ENCODE measurements at places on chromosomes 16 and 17. TPM values are rescaled to one million over a fixed set of nuclear protein-coding genes. Genes with fewer than 3 reads are reported as not detected.

The KRTAP1-1 gene
- not detected for total RNA-seq

GRCh38 chr16:11976850-11977375 lies 379 bp downstream of the SNX29 start:
- no peak for DNase-seq

DNA sequence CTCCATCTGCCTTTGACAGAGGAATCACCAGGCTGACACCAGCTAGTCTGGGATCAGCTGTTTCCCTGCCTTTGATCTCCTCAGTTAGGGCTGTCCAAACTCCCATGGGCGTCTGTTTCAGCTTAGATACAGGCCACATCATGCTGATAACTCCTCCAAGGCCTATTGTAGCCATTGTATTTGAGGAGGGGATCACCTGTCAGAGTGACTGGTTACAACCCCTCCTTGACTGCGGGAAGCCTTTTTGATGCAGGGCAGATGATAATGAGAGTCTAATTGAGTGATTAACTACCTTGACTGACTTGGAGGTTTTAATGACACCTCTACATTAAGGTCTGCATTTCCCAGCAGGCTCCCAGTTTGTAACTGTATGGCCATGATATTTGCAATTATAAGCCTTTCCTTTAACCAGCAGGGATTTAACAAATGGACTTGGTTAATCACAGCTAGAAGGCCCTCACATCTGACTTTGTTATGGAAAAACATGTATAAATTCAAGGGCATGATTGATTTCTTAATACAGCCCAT lies 863.5 kb downstream of the KCNJ2 start:
- peak; percentile 10 for DNase-seq

- DNase-seq, result no peak
These were observed 2.1 kb downstream of the FMNL1 start for GRCh38 chr17:45223539-45224528.

DNA sequence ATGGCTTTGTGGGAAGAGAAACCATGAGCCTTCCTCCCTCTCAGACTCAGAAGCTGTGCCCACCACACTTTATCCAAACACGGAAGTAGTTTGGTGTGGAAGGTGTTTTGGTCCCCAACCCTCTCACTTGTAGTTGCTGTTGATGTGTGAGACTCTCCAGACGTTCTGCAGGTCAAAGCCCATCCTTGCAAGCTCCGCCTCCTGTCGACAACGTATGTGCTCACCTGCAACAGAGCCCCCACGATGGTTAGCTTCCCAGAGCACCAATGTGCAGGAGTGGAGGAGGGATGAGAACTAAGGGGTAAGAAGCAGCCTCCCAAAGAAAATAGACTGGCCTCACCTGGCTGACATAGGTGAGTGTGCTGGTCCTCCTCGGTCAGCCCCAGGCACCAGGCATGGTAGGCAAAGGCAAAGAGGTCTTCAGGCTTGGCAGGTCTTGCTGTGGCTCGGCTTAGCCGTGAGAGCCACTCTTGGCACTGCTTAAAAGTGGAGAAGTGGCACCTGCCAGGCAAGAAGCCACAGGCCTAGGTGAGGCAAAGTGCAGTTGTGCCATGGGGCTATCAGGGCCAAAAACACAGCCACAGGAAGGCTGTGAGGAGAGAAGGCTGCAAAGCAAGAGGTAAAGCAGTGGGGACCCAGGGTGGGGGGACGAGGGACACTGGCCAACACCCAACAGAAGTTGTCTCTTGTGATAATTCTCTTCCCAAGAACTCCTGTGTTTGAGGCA lies 5.9 kb downstream of the MTMR4 start:
- no peak for DNase-seq

- DNase-seq, result no peak
These were observed 169.2 kb downstream of the MRTFB start for GRCh38 chr16:14240219-14240843.

DNA sequence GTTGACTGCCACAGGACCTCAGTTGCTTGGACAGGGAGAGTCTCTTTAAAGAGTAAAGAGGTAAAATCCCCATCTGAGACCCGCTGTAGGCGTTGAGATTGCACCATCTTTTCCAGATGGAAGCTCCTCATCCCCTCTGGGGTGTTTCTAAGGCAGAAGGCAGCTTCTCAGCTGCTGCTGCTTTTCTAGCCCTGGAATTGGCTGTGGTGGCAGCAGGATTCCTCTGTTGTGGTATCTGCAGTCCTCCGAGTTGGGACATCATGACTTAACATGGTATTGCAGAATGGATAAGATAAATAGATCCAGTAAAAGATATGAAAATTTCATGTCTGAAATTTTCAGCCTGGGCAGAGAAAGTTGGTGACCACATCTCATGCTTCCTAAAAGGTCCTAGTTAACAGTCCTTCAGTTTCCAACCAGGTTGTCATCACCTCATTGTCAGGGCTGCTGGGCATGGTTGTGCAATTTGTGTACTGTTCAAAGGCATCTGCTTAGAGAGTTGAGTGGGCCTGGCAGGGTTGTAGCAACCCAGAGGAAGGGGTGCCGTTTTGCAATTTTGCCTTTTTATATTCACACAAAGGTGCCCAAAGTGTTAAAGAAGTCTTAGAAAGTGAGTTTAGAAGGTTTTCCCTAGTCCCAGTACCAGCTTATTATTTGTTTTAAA lies 150.4 kb downstream of the SPECC1 start:
- DNase-seq, result no peak

The SOX15 gene
- total RNA-seq, result 0.84 TPM

The MEIOB gene
- total RNA-seq, result not detected

The TRAPPC2L gene
- 95.1 TPM for total RNA-seq

The WNK4 gene
- total RNA-seq, result 0.73 TPM

- DNase-seq, result no peak
These were observed 4.5 kb upstream of the ITGAX start for GRCh38 chr16:31350275-31351005.

DNA sequence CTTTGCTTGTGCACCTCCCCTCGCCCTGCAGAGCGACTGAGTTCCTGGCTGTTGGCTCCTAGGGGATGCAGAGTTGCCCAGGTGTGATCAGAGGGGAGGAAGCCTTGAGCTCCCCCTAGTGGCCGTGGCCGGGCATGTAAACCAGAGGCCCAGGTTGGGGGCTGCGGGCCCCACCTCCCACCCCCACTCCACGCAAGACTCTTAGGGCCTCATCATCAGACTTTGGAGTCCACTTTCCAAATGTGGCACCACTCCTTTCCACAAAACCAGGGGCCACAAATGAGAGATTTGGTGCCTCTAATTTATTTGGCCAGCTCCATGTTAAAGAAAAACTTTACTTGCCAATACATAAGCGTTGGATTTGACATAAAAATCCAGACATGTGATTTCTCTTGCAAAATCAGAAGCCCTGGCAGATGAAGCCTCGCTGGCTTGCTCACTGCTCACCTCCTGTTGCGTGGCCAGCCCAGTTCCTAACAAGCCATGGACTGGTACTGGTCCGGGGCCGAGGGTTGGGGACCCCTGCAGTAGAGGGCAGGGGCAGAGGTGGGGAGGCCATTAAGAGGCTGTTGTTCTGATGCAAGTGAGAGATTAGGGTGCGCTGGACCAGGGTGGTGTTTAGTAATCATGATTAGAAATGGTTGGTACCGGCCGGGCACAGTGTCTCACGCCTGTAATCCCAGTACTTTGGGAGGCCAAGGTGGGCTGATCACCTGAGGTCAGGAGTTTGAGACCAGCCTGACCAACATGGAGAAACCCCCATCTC lies 28.7 kb upstream of the GAS7 start:
- peak; percentile 45 for DNase-seq

The FA2H gene
- not detected for total RNA-seq

The NPIPB2 gene
- 10.1 TPM for total RNA-seq

The CTRL gene
- total RNA-seq, result 2.5 TPM

DNA sequence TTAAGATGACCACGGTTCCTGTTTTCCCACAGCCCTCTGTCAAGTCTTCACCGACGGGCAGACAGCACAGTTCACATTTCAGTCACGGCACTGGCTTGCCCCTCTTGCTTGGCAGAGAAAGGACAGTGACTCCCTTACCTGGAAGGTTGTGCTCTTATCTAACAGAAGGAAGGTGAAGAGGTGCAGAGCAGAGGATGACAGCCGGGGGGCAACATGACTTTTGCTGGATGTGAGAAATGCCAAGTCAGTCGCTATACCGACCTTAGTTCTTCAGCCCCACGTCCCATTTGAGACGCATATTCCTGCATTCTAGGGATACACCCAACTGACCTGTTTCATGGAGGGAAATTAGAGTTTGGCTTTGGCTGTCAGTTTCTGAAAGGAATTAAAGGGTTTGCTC lies 492.3 kb downstream of the NPIPA7 start:
- no peak for DNase-seq

Data from neural crest cell (in vitro differentiated cells).